Mesendoderm (in vitro differentiated cells): ENCODE measurements at places on chromosomes 7 and 10.

GRCh38 chr10:79331709-79332108 lies 15.6 kb upstream of the PPIF start:
- no peak for DNase-seq

- DNase-seq, result no peak
These were observed 238.2 kb upstream of the AGK start for GRCh38 chr7:141312828-141313521.

DNA sequence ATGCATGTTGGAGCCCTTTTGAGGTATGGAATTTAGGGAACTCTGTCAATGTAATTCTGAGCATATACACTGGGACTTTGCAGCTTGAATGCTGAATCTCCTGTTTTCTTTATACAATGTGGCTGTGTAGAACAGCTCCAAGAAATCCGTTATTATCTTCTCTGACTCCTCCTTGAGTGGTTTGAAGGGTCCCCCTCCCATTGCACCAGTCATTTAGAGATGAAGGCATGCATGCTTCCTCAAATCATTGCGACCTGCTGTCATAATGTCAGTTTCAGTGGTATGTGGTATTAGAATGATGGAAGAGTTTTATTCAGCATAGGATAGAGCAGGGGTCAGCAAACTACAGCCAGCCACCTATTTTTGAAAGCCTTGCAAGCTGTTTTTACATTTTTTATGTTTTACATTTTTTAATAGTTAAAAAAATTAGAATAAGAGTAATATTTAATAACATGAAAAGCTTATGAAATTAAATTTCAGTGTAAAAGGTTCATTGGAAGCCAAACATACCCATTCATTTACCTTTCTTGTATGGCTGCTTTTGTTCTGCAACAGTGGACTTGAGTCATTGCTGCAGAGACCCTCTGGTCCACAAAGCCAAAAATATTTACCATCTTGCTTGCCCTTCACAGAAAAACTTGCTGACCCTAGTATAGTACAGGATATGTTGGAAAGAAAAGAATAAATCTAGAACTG lies 8.1 kb downstream of the STK17A start:
- DNase-seq, result no peak

GRCh38 chr7:85104432-85105205 lies 82.2 kb downstream of the SEMA3D start:
- no peak for DNase-seq

DNA sequence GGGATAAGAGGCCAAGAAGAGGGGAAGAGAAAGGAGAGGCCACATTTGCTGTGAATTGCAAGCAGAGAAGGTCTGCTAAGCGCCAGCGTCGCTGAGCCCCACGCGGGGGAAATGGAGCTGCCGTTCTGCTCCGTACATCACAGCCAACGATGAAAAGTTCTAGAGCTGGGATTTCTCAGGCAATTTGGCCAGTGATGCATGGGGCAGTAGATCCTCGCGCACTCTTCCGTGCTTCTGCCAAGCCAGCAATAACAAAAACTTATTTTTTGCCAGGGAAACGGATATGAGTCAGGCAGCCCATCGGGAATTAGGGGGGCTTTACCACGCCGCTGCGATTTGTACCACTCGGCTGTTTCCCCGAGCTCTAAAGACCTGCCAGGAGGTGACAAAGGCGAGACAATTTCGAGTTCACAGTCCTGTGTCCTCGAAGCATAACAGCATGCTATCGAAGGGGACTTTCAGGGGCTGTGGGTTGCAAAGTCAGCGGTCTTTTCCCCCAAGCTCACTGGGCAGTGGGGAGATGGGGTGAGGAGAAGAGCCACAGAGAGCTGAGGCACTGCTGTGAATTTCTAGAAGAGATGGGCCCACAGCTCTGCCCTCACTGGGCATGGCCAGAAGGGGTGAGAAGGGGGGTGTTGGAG lies 30.0 kb upstream of the SLF2 start:
- DNase-seq, result no peak
